Activated naive CD4-positive, alpha-beta T cell treated with Interleukin-2 at 50 U/mL for 16 hours (primary cell): ENCODE measurements at places on chromosomes 11 and 22.

DNA sequence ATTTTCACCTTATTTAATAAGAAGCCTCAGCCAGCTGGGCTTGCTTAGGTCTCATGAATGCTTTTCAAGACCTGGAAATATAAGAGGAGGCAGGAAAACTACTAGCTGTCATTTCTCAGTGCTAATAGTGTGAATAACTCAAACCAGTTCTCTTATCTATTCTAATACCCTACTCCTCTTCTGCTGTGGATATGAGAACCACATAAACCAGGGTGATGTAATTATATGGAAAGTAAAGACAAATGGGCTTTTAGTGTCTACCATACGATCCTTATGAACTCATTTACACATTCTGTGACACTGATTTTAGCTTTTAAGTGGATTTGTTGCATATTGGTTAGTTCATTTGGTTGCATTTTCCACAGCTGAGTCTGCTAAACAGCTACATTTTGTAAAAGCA lies 8.6 kb downstream of the PDGFD start:
- no peak for DNase-seq

DNA sequence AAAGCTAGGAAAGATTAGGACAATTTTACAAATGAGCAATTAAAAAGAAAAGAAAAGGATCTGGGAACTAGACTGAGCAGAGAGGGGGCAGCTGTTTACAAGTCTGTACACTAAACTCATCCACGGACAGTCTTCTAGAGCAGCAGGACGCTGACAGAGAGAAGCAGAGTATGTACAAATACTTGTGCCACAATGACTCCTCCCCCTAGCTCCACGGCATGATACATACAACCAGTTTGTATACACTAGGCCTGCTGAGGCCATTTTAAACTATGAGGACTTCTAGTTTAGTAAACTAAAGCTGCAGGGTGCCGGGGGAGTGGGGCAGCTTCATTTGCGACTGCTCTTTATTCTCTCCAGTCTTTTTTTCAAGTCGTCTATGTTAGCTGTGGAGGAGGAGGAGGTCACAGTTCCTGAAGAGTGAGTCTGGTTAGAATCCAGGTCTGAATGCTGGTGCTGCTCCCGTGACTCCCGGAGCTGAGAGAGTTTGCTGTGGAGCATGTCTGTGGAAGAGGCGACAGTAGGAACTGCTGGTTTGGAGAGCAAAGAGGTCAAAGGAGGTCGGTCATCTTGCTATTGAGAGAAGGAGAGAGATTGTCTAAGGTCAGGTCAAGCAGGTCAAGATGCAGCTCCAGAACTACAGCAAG lies 24.8 kb downstream of the F2 start:
- no peak for DNase-seq

- no peak for DNase-seq
These were observed 408.0 kb downstream of the BRD1 start for GRCh38 chr22:49419661-49420060.

DNA sequence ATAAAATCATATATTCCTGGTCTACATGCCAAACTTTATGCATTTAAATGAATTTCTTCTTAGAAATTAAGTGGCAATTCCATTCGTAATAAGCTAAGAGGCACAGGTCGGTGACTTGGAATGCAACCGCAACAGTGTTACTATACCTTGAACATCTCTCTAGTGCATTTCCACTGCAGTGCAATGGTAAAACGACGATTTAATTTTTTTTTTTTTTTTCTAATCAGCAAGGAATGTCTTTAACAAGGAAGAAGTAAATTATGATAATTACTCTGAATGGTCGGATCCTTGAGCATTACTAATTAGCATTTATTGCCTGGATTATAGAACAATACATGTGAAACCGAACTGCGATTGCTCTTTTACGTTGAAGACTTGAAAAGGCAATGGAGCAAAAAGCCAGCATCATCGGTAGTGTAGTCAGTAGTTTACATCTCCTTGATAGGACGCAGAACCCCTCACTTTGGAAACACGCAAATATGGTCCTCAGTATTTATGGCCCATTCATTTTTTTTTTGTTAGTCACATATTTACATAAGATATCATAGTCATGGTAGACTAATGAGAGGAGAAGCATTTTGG lies 20.2 kb downstream of the BLID start:
- no peak for DNase-seq
